Mammary microvascular endothelial cell (primary cell): ENCODE measurements at places on chromosomes 1 and 21. TPM values are rescaled to one million over a fixed set of nuclear protein-coding genes. Genes with fewer than 3 reads are reported as not detected.

The SPRR2G gene
- total RNA-seq: not detected in 2 replicates

The FCAMR gene
- total RNA-seq: not detected in 2 replicates

The HTR1D gene
- 1.4 TPM in 2 replicates for total RNA-seq

The ANGPTL3 gene
- total RNA-seq: not detected in 2 replicates

The SLC44A5 gene
- 0.44 and 0.47 TPM in 2 replicates for total RNA-seq

The FAAH gene
- 0.30 and 0.53 TPM in 2 replicates for total RNA-seq

The TCHH gene
- not detected in 2 replicates for total RNA-seq

The MSTO1 gene
- 9.7 and 18.6 TPM in 2 replicates for total RNA-seq

The YRDC gene
- 26.6 and 30.7 TPM in 2 replicates for total RNA-seq

The TBX19 gene
- 0.40 and 0.69 TPM in 2 replicates for total RNA-seq

The GBP4 gene
- 22.5 and 22.8 TPM in 2 replicates for total RNA-seq

The FMO5 gene
- 0.30 and 1.3 TPM in 2 replicates for total RNA-seq

The TNFRSF1B gene
- 22.3 and 36.9 TPM in 2 replicates for total RNA-seq

The LAD1 gene
- not detected in 2 replicates for total RNA-seq

The WDR64 gene
- not detected in 2 replicates for total RNA-seq

The FAM151A gene
- not detected in 2 replicates for total RNA-seq

The PEX11B gene
- total RNA-seq: 22.0 and 24.6 TPM in 2 replicates

The FAM229A gene
- 0.13 and 0.79 TPM in 2 replicates for total RNA-seq

The MMEL1 gene
- total RNA-seq: 0.25 and 3.0 TPM in 2 replicates

The KISS1 gene
- 12.6 and 21.9 TPM in 2 replicates for total RNA-seq

The OR2W3 gene
- total RNA-seq: not detected in 2 replicates

The NTNG1 gene
- total RNA-seq: 0.94 and 2.7 TPM in 2 replicates

The NR1I3 gene
- total RNA-seq: not detected in 2 replicates

The RGS8 gene
- total RNA-seq: not detected in 2 replicates

The CD1E gene
- total RNA-seq: not detected in 2 replicates

The AMPD1 gene
- total RNA-seq: not detected in 2 replicates

The ITLN2 gene
- total RNA-seq: not detected in 2 replicates

The GPR25 gene
- total RNA-seq: not detected in 2 replicates

The TIAM1 gene
- total RNA-seq: 0.89 and 4.4 TPM in 2 replicates

The CGN gene
- total RNA-seq: 0.13 and 1.5 TPM in 2 replicates

The IFI44L gene
- total RNA-seq: 37.1 and 38.9 TPM in 2 replicates

The HSD3B1 gene
- total RNA-seq: not detected in 2 replicates

The ST6GALNAC5 gene
- not detected in 2 replicates for total RNA-seq

The S100A7 gene
- total RNA-seq: not detected in 2 replicates

The H3-3A gene
- 288 and 309 TPM in 2 replicates for total RNA-seq

The UFC1 gene
- 72.6 and 84.7 TPM in 2 replicates for total RNA-seq

The FOXD3 gene
- total RNA-seq: not detected in 2 replicates

The HYI gene
- 183 and 185 TPM in 2 replicates for total RNA-seq

The HHAT gene
- total RNA-seq: 1.7 and 1.8 TPM in 2 replicates

The C1orf210 gene
- not detected in 2 replicates for total RNA-seq

The FALEC gene
- not detected in 2 replicates for total RNA-seq

The WNT3A gene
- total RNA-seq: not detected in 2 replicates

The PRKAB2 gene
- total RNA-seq: 3.1 and 8.9 TPM in 2 replicates

The UBE2U gene
- not detected in 2 replicates for total RNA-seq
